ENCODE measurements at places on chromosomes 2 and 18. TPM values are rescaled to one million over a fixed set of nuclear protein-coding genes. Genes with fewer than 3 reads are reported as not detected.

GRCh38 chr2:190432567-190433231 is 24.5 kb downstream of the MFSD6 start:
- no peaks in the 10 kb centered on the region for H3K4me1 ChIP-seq
- no peak overlapping the region for H3K27ac ChIP-seq
- no peaks in the 10 kb centered on the region for H3K27me3 ChIP-seq
- H3K36me3 ChIP-seq: peaks cover 6% of the 10 kb centered on the region
- no peak for DNase-seq

DNA sequence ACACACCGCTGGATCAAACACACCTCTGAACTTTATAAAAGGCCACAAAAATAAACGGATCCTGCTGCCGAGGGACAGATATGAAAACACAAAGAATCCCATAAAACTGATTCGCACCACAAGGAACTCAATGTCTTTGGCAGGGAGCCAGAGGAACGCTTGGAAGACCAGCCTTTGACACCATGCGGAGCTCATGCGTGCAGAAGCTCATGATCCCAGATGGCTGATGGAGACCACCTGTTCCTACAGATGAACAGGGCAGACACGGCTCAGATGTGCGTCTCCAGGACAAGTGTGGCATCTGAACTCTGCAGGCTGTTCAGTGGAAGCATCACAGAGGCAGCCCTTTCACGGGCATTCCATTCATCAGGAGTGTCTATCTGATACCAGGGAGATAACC is 24.9 kb downstream of the COPS9 start:
- H3K27me3 ChIP-seq: peaks cover 51% of the 10 kb centered on the region
- no peak overlapping the region for H3K4me3 ChIP-seq
- H3K36me3 ChIP-seq: no peaks in the 10 kb centered on the region
- no peaks in the 10 kb centered on the region for H3K4me1 ChIP-seq

DNA sequence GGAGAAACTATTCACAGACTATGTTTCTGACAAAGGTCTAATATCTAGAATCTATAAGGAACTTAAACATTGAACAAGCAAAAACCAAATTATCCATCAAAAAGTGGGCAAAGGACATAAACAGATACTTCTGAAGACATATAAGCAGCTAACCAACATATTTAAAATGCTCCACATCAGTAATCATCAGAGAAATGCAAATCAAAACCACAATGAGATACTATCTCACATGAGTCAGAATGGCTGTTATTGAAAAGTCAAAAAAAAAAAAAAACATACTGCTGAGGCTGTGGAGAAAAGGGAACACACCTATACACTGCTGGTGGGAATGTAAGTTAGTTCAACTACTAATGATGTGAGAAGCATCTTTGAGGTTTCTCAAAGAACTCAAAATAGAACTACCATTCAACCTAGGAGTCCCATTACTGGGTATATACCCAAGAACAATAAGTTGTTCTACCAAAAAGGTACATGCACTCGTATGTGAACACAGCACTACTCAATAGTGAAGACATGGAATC is 220.4 kb upstream of the TFPI start:
- no peaks in the 10 kb centered on the region for H3K27me3 ChIP-seq
- no peak overlapping the region for H3K27ac ChIP-seq
- H3K36me3 ChIP-seq: no peaks in the 10 kb centered on the region
- H3K4me3 ChIP-seq: no peak overlapping the region
- DNase-seq: no peak

The MEP1B gene
- total RNA-seq: not detected

DNA sequence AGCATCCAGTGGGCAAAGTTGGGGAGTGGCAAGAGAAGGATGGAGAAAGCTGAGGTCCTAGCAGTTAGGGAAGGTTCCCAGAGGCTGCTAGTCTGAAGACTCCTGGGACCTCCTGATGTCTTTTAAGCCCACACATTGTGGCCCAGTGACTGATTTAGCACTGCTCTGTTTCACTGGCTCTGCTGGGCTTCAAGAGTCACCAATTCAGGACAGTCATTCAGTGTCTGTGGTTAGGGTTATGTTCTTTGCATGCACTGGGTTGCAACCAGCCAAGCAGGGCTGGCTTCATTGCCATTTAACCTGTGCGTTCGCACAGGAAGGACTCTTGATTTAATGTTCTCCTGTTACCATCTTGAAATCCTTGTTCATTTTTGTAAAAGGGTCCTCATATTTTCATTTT is 199.2 kb downstream of the ICOS start:
- H3K4me1 ChIP-seq: peaks cover 24% of the 10 kb centered on the region
- H3K36me3 ChIP-seq: no peaks in the 10 kb centered on the region
- no peak overlapping the region for H3K27ac ChIP-seq
- no peak for DNase-seq

DNA sequence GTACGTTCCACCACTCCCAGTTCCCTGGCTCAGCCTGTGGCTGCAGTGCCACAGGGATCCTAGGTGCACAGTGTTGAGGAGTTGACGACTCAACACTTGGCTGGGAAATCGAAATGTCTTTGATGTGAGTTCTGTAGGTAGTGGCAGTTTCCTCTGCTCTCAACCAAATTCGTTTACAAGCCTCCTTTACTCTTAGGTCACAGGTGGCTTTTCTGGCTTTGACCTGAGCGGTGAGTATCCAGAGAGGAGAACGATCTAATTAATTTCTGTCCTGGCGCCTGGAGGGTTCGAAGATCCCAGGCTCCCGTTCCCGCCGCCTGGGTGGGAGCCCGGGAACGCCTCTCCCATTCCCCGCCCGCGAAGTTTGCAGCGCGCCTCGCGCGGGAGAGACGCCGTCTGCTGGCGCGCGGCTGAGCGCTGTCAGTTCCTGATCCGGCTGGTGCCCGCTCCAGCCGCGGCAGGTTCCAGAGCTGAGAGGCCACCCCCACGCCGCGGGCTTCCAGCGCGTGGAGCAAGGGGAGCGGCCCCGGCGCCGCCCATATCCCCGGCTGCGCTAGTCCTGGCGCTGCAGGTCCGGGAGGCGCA is at the start of gene LAMA3:
Gene LAMA3, plus strand, starts transcription at position 423 of the 585 bp plus-strand sequence. CDS start 231 bp downstream, outside the sequence.
- H3K36me3 ChIP-seq: no peaks in the 10 kb centered on the region
- no peak within 1 kb of the TSS for H3K27ac ChIP-seq
- peaks cover 4% of the 10 kb centered on the region for H3K4me1 ChIP-seq

DNA sequence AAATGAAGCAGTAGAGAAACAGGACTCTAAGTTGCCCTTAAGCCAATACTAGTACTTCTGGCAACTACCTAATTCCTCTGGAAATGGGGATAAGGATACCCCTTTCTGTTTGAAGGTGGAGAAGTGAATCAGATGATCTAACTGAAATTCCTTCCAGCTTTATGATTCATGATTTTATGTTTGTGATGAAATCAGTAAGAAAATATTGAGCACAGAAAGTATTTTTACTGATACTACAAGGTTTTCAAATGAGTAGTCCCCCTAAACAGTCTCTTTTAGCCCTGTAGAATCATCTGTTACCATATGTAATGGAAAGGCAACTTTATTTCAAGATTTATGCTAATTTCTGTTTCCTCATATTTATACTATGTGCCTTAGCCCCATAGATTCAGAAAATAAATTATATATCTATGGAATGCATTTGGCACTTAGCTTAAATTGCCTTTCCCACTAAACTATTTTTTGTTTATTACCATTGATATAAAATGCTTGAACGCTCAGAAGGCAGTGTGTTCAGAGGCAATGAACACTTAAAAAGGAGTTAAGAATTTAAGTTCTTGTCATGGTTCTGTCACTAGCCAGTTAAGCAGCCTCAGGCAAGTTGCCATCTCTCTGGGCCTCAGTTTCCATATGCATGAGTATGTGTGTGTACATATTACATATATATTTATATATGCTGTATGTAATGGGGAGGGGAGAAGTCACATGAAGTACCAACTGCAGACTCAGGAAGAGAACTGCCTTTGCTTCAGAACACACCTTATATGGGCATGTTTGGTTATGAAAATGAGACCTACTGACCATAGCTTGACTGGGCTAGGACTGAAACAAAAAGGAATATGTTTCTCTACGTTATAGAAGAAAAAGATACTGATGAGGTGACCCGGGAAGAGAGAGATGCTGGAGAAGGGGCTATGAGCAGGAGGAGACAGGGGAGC is 97.7 kb downstream of the CDC42EP3 start:
- no peaks in the 10 kb centered on the region for H3K27me3 ChIP-seq
- no peak overlapping the region for H3K27ac ChIP-seq
- H3K36me3 ChIP-seq: peaks cover 4% of the 10 kb centered on the region
- no peak for DNase-seq
- H3K4me3 ChIP-seq: no peak overlapping the region
- H3K4me1 ChIP-seq: no peaks in the 10 kb centered on the region

DNA sequence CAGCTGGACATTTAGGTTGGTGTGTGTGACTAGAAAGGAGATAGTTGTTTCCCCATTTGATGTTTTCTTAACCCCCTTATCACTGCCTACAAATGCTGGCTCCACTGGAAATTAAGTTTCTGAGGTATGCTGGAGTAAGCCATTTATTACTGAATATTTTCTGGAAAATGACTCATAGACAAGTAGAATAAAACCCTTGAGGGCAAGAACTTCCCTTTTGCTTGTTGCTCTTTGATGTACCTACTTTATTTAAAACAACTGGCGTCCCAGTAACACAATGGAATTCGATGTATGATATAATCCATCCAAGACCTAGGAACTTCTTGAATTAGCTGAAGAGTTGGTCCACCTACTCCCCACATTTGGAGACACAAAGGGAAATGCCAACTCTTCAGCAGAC is 33.3 kb upstream of the SESTD1 start:
- H3K36me3 ChIP-seq: peaks cover 2% of the 10 kb centered on the region
- H3K4me1 ChIP-seq: no peaks in the 10 kb centered on the region
- no peak overlapping the region for H3K27ac ChIP-seq

DNA sequence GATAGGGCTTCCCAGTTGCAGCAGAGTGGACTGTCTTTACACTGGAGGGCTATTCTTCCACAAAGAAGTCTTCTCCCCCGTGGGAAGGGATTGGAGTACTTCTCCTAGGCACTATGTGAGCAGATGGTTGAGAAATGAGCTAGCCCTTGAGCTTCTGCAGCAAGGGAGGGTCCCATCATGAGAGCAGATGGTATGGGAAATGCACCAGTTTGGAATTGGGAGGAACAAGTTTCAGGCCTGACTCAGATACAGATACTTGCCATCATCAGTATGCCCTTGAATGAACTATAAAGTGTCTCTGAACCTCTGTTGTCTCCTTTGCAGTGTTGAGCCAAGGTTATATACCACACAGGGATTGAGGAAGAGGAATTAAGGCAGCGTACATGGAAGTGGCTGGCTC is 757.4 kb downstream of the RNF144A start:
- peaks cover 9% of the 10 kb centered on the region for H3K4me1 ChIP-seq
- H3K36me3 ChIP-seq: peaks cover 12% of the 10 kb centered on the region
- no peaks in the 10 kb centered on the region for H3K27me3 ChIP-seq
- H3K27ac ChIP-seq: peak overlapping the region; percentile 31
- no peak overlapping the region for H3K4me3 ChIP-seq

- peaks cover 49% of the 10 kb centered on the region for H3K36me3 ChIP-seq
- no peak overlapping the region for H3K4me3 ChIP-seq
- no peaks in the 10 kb centered on the region for H3K4me1 ChIP-seq
- H3K27ac ChIP-seq: no peak overlapping the region
These were observed 109.9 kb downstream of the TMEM131 start for GRCh38 chr2:97885841-97886240.

GRCh38 chr2:46023165-46023854 is 273.9 kb upstream of the EPAS1 start:
- DNase-seq: no peak
- no peaks in the 10 kb centered on the region for H3K4me1 ChIP-seq
- no peak overlapping the region for H3K4me3 ChIP-seq
- peak overlapping the region; percentile 12 for H3K27ac ChIP-seq
- H3K36me3 ChIP-seq: peaks cover 12% of the 10 kb centered on the region

GRCh38 chr2:99150706-99151105 is 4.0 kb downstream of the TSGA10 start:
- no peaks in the 10 kb centered on the region for H3K27me3 ChIP-seq
- peaks cover 8% of the 10 kb centered on the region for H3K4me1 ChIP-seq
- no peak overlapping the region for H3K4me3 ChIP-seq
- no peaks in the 10 kb centered on the region for H3K36me3 ChIP-seq
- DNase-seq: no peak

DNA sequence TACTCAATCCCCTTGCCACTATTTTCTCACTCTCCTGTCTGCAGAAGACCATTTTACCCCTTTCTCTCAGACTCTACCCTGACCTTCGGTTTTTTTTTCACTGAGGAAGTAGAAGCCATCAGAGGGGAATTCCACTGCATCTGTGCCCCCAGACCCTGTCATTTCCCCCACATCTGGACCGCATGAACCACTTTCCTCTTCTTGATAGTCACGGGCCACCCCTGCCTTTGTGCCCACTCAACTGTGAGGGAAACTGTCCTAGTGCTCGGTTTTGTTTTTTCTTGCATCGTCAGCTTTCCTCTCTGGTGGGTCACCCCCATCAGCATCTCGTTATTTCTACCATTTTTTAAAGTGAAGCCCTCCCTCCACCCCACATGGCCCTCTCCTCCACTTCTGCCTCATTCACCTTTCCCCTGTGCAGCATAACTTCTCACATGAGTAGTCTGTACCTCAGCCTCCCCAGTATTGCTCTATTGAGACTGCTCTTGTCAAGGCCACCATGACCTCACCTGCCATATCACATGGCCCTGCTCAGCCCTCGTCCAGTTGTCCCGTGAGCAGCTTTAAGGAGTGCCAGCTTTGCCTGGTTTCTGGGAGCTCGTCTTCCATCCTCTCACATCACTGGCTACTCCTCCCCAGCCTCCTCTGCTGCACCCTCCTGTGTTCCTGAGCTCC is 32.4 kb downstream of the TMEM87B start:
- DNase-seq: no peak
- H3K4me1 ChIP-seq: peaks cover 12% of the 10 kb centered on the region

The EN1 gene
- total RNA-seq: 12.6 TPM

GRCh38 chr2:9236045-9236344 is 29.4 kb downstream of the ASAP2 start:
- no peak overlapping the region for H3K27ac ChIP-seq
- peaks cover 68% of the 10 kb centered on the region for H3K4me1 ChIP-seq
- no peaks in the 10 kb centered on the region for H3K27me3 ChIP-seq
- H3K4me3 ChIP-seq: no peak overlapping the region
- no peaks in the 10 kb centered on the region for H3K36me3 ChIP-seq
- no peak for DNase-seq

DNA sequence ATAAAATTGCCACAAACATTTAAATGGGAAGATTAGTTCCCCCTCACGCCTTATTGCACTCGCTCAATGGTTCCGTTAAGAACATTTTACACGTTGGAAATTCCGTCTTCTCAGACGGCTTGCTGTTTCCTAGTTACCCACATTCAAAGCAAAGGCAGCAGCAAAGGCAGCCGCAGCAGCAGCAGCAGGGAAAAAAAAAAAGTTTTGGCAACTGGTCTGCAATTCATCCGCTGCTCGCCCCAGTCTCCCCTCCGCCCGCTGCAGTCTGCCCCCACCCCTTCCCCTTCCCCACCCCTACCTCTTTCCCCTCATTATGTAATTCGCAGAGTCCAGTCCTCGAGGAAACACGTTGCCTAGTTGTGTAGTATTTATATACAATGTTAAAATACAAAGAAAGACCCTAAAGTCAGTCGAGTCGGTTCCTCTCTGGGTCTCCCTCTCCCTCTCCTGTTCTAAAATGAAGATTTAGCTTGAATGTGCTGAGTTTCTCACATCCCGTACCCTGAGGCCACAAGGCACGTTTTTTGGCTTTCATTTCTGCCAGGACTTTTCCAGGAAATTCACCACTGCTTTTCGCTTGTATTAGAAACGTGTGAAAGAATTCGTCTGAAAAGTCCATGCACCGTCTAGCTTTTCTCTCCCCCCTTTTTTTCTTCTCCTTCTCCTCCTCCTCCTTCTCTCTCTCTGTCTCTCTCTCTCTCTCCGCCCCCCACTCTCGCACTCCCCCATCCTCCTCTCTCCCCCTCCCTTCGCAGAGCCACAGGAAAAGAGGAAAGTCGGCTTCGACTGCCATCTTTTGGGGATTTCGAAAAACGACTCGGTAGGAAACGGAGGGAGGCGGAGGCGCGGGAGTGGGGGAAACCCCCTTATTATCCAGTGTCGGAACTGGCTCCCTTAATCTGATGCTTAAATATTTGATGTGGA is 140.0 kb downstream of the MEIS1 start:
- H3K4me3 ChIP-seq: peak overlapping the region; percentile 97
- peaks cover 66% of the 10 kb centered on the region for H3K4me1 ChIP-seq
- H3K36me3 ChIP-seq: peaks cover 4% of the 10 kb centered on the region
- DNase-seq: peak; percentile 58
- peaks cover 52% of the 10 kb centered on the region for H3K27me3 ChIP-seq
- H3K27ac ChIP-seq: peak overlapping the region; percentile 93

All from neural crest cell (in vitro differentiated cells).